ENCODE measurements at places on chromosomes 16 and 17. TPM values are rescaled to one million over a fixed set of nuclear protein-coding genes. Genes with fewer than 3 reads are reported as not detected.

MGAT5B gene
- total RNA-seq: 29.8 TPM

PRRT2 gene
- 34.1 TPM for total RNA-seq

KRTAP2-2 gene
- total RNA-seq: not detected

QRICH2 gene
- 7.8 TPM for total RNA-seq

SSTR5 gene
- 0.23 TPM for total RNA-seq

HSD17B1 gene
- 0.92 TPM for total RNA-seq

RGS11 gene
- total RNA-seq: 10.1 TPM

MLYCD gene
- 5.5 TPM for total RNA-seq

TEX14 gene
- total RNA-seq: 0.69 TPM

ACAP1 gene
- total RNA-seq: 0.23 TPM

JPH3 gene
- 45.9 TPM for total RNA-seq

TMEM204 gene
- total RNA-seq: 3.2 TPM

WNK4 gene
- total RNA-seq: 0.69 TPM

ST6GALNAC2 gene
- total RNA-seq: 2.1 TPM

ASPHD1 gene
- total RNA-seq: 14.8 TPM

NKD1 gene
- 10.6 TPM for total RNA-seq

ARMC7 gene
- 3.0 TPM for total RNA-seq

MYH13 gene
- not detected for total RNA-seq

C16orf74 gene
- 1.8 TPM for total RNA-seq

ZP2 gene
- total RNA-seq: 0.23 TPM

CFAP97D1 gene
- total RNA-seq: not detected

PPP1R27 gene
- total RNA-seq: not detected

ABI3 gene
- total RNA-seq: 0.92 TPM

CD7 gene
- total RNA-seq: not detected

EVPL gene
- total RNA-seq: under 0.01 TPM

LITAFD gene
- total RNA-seq: not detected

ACE gene
- total RNA-seq: 6.9 TPM

USP31 gene
- 23.3 TPM for total RNA-seq

SBK1 gene
- total RNA-seq: 22.4 TPM

FBXW10 gene
- 0.23 TPM for total RNA-seq

EPN3 gene
- total RNA-seq: 0.23 TPM

HOXB8 gene
- total RNA-seq: not detected

ZNRF1 gene
- total RNA-seq: 26.8 TPM
